ENCODE measurements at places on chromosomes 5 and 9.

DNA sequence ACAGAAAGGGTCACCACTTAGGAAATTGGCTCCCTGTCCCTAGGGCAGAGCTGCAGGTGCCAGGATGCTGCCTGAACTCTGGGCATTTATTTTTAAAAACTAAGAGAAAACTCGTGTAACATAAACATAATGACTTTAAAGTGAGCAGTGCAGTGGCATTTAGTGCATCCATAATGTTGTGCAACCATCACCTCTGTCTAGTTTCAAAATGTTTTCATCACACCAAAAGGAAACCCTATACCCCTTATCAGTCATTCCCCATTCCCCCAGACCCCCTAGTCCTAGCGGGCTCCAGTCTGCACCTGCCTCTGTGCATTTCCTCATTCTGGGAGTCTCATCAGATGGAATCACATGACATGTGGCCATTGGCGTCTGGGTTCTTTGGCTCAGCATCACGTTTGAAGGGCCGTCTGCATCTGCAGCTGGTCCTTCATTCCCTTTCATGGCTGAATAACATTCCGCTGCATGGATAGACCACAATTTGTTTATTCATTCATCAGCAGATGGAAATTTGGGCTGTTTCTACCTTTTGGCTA lies 55.8 kb downstream of the NSG2 start:
- DNase-seq: no peak

GRCh38 chr9:34553511-34554021 lies 30.8 kb upstream of the ENHO start:
- DNase-seq: no peak

DNA sequence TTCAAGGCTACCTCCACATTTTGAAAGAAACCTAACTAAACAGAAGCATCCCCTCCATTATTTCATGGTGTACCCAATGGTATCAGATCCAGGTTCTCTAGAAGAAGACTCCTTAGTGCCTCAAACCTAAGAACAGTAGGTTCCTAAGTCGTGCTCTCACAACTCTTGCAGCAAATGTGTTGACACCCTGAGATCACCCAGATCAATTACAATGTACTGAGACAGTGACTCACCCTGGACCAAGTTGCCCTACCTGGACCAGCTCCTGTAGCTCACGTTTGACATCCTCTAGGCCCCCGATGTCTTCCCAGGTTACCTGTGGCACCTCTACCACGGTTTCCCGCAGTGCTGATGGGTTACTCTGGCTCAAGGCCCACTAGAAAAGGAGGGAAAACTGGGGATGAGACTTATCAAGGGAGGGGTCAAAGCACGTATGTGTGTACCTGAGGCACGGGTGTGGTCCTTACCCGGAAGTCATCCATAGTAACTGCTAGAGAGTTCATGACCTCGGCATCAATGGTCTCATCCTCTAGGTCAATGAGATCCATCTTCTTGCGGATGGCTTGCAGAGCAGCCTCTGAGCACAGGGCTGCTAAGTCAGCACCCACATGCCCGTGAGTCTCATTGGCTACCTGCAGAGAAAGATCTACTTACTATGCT lies 11.7 kb downstream of the VCP start:
- DNase-seq: no peak

GRCh38 chr9:82202808-82203207 lies 214.2 kb downstream of the SPATA31D1 start:
- peak; percentile 68 for DNase-seq

- no peak for DNase-seq
These were observed 8.9 kb downstream of the ZBTB34 start for GRCh38 chr9:126869368-126869767.

- DNase-seq: peak; percentile 3
These were observed 218.8 kb downstream of the TMEM167A start for GRCh38 chr5:82858151-82859025.

- no peak for DNase-seq
These were observed 200.8 kb downstream of the RGS3 start for GRCh38 chr9:113664181-113664875.

- DNase-seq: no peak
These were observed 32.0 kb downstream of the FGF18 start for GRCh38 chr5:171451421-171451820.

DNA sequence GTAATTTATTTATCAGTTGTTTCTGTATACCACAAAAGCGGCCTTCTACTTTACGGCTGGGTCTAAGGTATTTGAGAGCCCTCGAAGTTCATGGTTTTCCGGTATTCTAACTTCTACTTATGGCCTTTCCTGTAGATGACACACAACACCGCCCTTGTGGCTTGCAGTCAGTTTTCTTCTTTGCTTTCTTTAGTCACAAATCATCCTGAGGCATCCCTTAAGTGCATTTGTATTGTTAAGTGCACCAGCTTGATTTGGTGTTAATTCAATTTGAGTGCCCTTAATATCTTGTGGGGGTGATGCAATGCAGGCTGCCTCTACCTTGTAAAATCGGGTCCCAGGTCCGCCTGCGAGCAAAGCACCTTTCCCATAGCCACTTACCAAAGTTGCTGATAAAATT lies 511.9 kb downstream of the CCDC171 start:
- no peak for DNase-seq

Data from adipocyte (in vitro differentiated cells).